ENCODE measurements at places on chromosomes 3 and 15.

- no peak for ATAC-seq
Observed at GRCh38 chr3:49704629-49705028, 14.9 kb downstream of the AMIGO3 start.

DNA sequence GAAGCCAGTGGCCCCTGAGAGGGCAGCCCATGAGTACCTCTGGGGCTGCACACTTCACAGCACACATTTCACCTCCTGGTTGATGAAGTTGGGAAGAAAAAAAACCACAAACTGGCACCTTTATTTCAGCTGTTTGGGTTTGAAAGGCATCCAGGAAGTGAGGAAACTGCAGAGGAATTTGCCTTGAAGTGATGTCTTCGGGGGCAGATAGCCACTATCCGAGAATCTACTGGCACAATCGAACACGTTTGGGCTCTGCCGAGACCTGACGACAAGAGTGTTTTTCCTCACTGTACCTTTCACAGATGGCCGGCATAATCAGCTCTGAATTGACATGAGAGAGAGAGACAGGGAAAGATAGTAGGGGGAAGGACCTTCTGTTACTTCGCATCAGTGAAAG, 59.7 kb downstream of the LRIG1 start:
- no peak for ATAC-seq

DNA sequence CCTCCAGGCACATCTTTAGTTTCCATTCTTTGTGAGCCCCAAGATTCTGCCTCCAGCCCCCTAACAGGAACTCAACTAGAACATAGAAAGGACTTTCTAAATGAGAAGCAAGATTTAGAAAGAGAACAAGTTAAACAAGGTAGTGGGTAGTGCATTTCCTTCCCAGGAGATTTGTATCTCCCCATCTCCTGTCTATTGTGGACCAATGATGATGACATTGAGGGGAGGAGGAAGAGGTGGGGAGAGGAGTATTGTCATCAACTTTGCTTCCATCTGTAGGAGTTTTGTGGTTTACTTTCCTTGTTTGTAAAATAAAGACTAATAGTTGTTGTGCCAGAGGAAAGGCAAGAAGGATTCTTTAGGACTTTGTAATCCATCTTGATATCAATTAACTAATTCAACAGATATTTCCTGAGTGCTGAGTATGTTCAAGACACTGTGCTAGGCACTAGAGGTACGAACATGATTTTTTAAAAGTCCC, 235.3 kb upstream of the ROPN1 start:
- ATAC-seq, result no peak

GRCh38 chr3:100041328-100041749, 73.0 kb downstream of the FILIP1L start:
- no peak for ATAC-seq

GRCh38 chr3:11034309-11034985, 41.9 kb downstream of the SLC6A1 start:
- ATAC-seq, result no peak

DNA sequence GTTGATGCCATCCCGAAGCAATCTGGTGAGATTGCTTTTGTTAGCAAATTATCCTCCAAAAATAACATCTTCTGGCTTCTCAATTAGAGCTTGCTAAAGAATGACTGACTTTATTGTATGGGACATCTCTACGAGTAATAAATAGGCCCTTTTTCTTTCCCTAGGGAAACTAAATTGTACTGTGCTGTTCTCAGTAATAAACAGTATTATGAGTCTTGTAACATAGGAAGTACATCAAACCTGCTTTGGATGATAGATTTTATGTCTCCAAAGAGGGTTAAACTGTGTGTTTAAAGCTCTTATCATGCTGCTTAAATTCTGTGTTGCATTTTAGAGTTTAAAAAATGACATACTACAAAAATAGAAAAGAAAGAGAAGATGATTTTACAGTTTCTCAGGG, 153.4 kb upstream of the THRB start:
- ATAC-seq, result no peak

DNA sequence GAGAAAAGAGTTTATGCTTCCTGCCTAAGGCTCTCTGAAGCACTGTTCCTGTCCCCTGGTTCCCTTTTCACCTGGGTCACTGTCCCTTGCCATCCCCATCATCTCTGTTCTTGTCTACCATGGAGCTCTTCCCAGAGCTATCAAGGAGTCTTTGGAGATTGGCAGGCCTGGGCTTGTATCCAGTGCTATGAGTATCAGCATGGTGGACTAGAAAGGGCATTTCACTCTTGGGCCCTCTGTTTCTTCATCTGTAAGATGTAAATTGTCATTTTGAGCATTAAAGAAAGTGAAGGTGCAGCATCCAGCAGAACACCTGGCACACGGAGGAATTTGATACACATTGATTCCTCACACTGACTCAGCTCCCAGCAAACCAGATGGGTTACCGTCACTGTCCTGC, 388.2 kb downstream of the CACNA2D3 start:
- ATAC-seq, result no peak

GRCh38 chr3:143334231-143334630, 214.7 kb downstream of the CHST2 start:
- ATAC-seq, result no peak

- ATAC-seq, result no peak
Observed at GRCh38 chr3:139509631-139510030, 29.9 kb downstream of the RBP1 start.

- ATAC-seq, result no peak
Observed at GRCh38 chr3:1623896-1624295, 474.8 kb upstream of the CNTN4 start.

DNA sequence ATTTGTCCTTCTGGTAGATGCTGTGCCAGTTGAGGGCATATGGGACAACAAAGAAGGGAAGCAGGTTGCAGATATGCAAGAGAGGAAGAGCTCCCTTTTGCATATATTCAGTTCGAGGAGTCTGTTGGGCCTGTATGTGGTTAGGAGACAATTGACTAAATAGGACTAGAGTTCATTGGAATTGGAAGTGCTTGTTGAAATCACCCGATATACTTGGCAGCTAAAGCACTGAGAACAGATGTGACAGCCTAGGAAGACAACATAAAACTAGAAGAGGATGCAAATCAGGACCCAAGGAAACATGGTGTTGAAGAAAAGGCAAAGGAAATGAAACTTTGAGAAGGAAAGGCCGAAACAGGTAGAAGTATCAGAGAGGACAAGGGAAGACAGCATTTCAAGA, 215.2 kb upstream of the P2RY1 start:
- no peak for ATAC-seq
